Peyer's patch (tissue), 4 donors: ENCODE measurements at places on chromosomes 1 and 21. TPM values are rescaled to one million over a fixed set of nuclear protein-coding genes. Genes with fewer than 3 reads are reported as not detected.

CHD5 gene
- under 0.01 TPM for total RNA-seq

CELA2B gene
- not detected for total RNA-seq

ICOSLG gene
- total RNA-seq: 6.3 TPM

FCRL1 gene
- total RNA-seq: 97.4 TPM

OR2L2 gene
- total RNA-seq: not detected

MYOC gene
- total RNA-seq: not detected

C1QB gene
- 102 TPM for total RNA-seq
